ENCODE measurements at places on chromosomes 16 and 17. TPM values are rescaled to one million over a fixed set of nuclear protein-coding genes. Genes with fewer than 3 reads are reported as not detected.
A peak's percentile ranks its signal among the peaks of the same experiment; 100 is the strongest.

GRCh38 chr17:980406-981291 is 1.1 kb upstream of the NXN start:
- peaks cover 21% of the 10 kb centered on the region for H3K4me1 ChIP-seq
- peak overlapping the region; percentile 88 for H3K4me3 ChIP-seq
- H3K27ac ChIP-seq = peak overlapping the region; percentile 5
- no peaks in the 10 kb centered on the region for H3K36me3 ChIP-seq

DNA sequence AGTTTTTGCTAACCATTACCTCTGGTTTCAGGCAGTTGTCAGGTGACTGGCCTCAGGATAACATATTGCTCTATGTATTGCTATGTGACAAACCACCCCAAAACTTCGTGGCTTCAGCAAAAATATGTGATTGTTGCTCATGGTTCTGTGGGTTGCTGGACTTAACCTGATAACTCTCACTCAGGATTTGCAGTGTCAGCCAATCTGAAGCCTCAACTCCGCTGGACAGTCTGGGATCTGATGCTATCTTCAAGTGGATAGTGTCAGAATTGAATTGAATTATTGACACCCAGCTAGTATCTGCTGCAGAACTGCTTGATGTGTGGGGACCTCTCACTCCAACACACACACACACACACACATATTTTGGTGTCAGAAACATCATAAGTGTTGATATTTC is 34.7 kb upstream of the GUCY2D start:
- H3K27ac ChIP-seq = no peak overlapping the region

Gene KRT34
- total RNA-seq = not detected

Gene TP53TG3B
- total RNA-seq = not detected

Gene P2RX1
- total RNA-seq = 1.1 TPM

Measured in naive thymus-derived CD8-positive, alpha-beta T cell (primary cell).